Sigmoid colon (tissue), 7 donors: ENCODE measurements at places on chromosomes 11 and 22.

DNA sequence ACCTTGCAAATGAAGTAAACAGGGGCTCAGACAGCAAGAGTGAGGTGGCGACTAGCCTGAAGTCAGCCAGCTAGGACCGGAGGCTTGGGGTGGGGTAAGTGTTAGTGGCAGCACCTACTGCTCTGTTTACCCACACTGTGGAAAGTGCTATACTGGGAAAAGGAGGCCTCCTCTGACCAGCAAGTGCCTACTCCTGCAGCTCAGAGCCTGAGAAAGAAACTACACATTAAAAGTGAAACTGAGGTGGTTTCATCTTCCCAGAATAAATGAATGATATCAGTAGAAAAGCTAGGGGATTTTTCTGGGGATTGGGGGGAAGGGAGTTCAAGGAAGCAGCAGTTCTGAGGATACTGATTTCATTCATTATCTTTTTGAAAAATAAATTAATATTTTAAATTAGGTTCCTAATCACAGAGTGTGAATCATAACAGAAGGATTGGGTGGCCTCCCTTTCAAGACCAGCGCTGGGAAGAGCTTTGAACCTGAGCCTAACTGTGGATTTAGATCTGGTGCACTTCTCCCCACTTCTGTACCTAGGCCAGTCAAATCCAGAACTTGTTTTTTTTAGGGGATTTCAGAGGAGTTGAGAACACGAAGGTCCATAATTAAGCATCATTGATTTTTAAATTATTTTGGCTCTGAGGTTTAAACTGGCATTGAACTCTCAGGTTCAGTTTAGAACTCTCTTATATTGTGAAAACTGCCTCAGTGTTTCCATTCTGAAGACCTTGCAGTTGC lies 48.1 kb upstream of the GRAMD1B start:
- no peak for DNase-seq

DNA sequence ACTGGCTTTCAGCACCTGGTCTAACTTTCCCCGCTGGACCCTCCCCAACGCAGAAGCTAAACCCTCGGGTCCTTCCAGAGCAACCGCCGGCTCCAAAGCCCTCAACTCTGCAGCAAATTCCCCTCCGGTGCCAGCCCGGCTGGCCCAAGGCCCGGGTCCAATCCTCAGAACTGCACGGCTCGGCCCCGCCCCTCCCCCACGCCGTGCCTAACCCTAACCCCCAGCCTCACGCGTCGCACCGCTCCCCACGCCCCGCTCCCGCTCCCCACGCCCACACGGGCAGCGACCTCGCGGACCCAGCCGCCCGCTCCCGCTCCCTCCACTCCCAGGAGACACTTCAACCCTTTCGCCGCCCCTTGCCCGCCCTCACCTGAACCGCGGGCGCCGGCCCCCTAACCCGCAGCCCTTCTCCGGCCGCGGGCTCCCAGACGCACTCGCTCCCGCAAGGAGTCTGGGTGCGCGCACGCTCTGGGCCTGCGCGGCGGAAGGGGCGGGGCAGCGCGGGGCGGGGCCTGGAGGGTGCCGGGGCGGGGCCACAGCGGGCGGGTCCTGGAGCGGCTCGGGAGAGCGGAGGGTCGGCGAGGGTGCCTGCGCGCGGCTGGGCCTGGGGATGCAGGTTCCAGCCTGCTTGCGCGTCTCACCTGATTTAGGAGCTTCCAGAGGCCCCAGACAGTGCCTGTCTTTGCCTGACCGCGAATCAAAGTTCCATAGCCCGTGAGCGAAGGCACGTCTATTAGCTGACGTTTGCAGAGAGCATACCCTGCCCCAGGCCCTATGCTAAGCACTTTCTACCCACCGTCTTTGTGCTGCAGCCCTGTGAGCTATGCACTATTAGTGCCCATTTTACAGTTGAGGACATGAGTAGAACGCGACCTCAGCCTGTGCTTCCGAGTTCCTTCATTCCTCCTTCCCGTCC lies at the start of gene NFRKB:
NFRKB (minus strand) TSS at position 453 of the 916 bp plus-strand sequence. CDS start 2,729 bp downstream, outside the sequence.
- DNase-seq = peak; percentile 90

DNA sequence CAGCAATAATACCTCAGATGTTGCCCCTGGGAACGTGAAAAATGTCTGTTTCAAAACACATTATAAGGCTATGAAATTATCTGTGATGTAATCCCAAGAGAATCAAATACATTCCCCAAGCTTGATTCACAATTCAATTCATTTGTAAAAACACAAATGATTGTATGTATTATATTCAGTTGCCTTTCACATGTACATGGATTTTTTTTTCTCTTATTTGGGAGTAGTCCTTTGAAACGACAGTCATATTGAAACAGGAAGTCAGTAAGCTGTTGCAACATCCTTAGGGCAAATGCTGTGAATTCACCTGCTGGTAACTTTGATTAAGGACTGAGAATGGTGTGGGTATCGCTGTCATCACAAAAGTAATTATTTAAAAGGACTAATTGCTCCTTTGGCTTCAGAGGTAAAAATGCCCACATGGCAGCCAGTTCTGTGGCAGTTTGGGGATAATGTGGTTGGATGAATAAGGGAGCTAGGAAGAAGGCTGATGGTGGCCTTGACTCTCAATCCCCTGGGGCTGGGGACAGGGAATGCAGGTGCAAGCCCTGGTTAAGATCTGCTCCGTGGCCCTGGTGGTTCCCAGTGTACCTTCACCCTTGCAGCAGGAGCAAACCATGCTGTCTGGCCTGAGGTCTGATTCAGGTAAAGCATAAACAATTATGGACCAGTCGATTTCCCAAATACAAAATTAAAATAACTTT lies 13.2 kb downstream of the EHF start:
- DNase-seq = no peak

DNA sequence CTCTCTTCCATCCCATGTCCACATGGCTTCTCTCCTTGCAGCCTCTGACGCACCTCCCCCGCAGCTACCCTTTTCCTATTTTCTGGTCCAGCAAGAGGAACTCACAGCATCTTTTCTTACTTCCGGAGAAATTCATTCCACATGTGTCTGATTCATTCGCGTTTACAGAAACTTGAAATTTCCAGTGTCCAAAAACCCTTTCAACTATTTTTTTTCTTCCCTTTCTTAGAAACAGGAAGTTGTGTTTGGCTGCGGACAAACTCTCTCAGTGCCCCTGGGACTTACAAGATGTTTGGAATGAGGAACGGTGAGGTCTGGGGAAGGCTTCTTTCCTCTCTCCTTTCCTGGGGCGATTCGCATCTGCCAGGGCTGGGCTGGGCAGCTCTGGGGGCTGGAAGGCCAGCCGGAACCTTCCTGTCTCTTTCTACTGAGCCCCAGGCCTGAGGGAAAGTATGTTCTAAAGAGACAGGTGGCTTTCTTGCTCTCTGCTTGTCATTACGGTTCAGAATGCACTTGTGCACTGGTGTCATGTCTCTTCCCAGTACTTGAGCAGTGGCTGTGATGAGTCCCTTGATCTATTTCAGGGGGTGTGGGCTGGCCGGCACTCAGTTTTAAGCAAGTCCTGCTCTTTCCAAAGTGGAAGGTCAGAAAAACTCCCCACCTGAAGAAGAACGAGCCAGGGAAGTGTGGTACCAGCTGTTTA lies 27.5 kb downstream of the ADAMTS8 start:
- DNase-seq = no peak

DNA sequence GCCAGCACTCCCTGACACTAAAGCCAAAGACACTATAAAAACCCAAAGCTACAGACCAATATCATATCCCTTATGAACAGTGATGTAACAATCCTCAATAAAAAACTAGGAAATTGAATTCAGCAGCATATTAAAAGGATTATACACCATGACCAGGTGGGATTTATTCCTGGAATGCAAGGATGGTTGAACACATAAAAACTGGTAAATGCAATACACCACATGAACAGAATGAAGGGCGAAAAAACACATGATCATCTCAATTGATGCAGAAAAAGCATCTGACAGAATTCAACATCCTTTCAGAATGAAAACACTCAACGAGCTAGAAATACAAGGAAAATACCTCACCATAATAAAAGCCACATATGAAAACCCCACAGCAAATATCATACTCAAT lies 31.3 kb downstream of the OSBP start:
- DNase-seq = no peak
